Cerebellar nuclear complex (tissue), 1 donor: ENCODE measurements at places on chromosomes 7 and 10.

- DNase-seq: no peak
These were observed 2.1 kb upstream of the JMJD1C start for GRCh38 chr10:63467841-63468240.

GRCh38 chr7:33711231-33712019, 193.9 kb upstream of the BMPER start:
- DNase-seq: no peak

GRCh38 chr10:33153968-33154327, 180.5 kb downstream of the NRP1 start:
- no peak for DNase-seq

DNA sequence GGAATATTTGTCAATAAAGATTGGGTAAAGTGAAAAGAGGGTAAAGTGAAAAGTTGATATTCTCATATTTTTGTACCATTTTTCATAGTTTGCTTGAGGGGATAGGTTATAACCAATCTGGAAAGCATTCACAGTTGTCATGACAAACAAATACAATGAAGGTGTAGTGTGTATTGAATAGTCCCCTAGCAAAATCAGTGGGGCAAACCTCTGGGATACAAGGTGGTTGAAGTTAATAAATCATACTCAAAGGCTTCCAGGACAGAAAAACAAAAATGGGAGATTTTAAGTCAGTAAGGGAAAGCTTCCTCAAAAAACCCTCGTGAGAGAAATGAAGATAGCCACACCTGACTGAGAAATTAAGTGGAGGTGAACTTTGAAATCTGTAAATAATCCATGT, 39.4 kb downstream of the PHTF2 start:
- DNase-seq: no peak

- no peak for DNase-seq
These were observed 1.3 kb downstream of the STK17A start for GRCh38 chr7:43584195-43584586.

DNA sequence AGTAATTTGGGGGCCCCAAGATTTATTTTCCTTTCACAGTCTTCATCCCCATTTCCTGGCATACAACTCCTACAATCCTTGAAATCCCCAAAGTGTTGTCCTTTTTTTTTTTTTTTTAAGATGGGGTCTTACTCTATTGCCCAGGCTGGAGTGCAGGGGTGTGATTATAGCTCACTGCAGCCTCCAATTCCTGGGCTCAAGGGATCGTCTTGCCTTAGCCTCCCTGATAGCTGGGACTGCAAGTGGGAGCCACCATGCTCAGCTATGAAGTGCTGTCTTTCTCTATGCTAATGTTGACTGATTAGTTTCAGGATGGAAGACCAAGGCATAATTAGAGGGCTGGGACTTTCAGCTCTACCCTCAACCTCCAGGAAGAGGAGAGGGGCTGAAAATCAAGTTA, 41.9 kb upstream of the KAT6B start:
- DNase-seq: no peak

DNA sequence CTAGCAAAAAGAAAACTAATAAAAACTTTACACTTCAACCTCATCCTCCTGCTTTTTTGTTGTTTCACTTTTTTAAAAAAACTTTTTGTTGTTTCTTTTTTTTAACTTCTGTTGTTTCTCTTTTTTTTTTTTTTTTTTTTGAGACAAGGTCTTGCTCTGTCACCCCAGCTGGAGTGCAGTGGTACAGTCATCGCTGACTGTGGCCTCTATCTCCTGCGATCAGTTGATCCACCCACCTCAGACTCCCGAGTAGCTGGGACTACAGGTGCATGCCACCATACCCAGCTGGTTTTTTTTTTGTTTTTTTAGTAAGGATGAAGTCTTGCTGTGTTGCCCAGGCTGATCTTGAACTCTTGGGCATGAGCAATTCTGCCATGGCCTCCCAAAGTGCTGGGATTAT, 58.0 kb upstream of the HELLS start:
- no peak for DNase-seq

DNA sequence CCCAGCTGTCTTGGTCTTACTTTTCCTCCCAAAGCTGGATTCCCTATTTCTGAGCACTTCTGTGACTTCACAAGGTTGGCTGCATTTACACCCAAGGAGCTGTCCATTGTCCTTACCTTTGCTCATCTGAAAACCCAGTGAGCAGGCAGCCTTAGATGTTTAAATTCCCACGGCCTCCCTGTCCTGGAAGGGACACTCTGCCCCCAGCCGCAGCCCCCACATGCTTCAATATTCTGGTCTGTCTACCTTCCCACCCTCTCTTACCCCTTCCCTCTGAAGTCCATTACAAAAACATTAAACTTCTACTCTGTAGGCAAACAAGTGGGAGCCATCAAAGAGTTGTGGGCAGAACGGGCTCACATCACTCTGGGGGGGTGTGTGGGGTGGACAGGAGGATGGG, 73.8 kb upstream of the EFCAB10 start:
- DNase-seq: no peak
